ENCODE measurements at places on chromosomes 2 and 18.

GRCh38 chr2:227205701-227206100 is 41.3 kb downstream of the COL4A3 start:
- no peak for DNase-seq

- no peak for DNase-seq
These were observed 96.8 kb upstream of the CRACDL start for GRCh38 chr2:99032786-99033185.

DNA sequence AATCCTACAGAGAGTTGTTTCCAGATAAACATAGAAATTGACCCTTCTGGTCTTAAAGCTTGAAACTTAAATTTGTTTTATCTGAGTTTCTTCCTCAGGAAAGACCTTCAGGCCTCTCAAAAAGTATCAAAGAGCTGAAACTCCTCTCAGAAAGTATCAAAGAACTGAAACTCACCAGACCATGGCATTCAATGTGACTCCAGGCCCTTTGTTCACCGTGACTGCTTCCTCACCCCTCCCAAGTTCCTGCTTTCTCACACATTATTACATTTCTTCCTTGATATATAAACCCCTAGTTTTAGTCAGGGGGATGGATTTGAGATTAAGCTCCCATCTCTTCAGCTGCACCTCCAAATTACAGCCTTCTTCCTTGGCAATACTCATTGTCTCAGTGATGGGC is 6.0 kb downstream of the ANKMY1 start:
- no peak for DNase-seq

DNA sequence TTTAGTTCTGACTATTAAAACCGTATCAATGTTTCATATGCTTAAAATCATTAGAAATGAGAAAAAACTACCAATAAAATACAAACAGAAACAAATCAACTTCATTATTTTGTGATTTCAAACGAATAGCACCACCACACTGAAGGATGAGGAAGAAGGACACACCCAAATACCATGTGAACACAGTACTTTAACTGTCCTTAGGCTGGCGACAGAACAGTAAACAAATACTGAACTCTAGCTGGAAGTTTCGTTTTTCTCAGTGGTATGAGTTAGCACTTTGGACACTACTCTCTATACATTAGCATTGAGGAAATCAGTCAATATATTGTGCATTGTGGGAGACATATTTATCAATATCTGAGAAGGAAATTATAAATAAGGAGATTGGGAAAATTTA is 202.4 kb upstream of the AGAP1 start:
- no peak for DNase-seq

GRCh38 chr18:11104307-11104706 is 45.1 kb downstream of the PIEZO2 start:
- no peak for DNase-seq

- DNase-seq, result no peak
These were observed 377.5 kb downstream of the EIPR1 start for GRCh38 chr2:3000125-3000524.

DNA sequence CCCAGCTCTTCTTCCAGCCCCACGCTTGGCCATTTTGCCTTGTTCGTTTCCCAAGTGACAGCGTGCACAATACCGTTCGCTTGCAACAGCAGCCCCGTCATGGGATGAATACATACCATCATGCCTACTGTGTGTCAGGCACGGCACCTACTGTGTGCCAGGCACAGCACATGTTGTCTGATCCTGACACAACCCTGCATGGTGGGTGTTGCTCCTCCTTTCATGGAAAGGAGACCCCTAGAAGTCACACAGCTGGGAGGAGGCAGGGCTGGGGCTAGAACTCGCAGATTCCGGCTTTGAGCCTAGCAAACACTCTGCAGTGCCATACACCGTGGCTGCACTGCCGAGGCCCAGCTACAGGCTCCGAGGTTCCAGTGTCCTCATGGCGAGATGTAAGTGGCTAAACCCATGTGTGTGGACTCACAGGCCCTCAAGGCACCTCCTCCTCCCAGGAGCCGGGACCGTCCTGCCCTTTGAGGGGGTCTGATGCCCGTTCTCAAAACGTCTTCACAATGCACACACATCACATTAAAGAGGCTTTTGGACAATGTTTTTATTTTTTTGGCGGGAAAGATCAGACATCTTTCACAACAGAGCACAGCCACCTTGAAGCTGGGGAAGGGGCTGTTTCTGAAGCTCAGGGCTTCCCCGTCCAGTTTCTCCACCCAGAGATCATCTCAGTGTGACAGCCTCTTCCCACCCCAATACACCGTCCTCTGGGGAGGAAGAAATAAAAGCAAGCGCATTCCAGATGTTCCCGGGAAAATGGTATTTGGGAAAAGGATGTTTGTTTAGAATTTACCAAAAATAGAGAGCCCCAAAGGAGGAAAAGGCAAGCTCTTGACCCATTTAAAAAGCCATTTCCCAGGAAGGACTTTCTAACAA is 64.9 kb downstream of the HS1BP3 start:
- DNase-seq, result no peak

DNA sequence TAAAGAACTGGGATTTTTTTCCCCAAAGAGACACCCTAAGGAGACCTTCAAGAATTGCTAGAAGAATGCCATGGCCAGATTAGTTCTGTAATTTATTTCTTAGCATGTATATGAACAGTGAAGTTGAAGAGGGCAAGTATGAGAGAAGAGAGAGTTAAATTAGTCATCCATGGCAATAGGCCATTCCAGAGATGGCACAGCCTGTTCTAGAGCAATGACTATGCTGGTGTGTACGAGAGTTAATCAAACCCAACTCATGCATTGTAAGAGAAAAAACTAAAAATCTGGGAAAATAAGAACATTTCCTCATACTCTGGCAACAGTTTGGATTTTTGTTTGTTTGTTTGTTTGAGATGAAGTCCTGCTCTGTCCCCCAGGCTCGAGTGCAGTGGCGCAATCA is 112.1 kb upstream of the PIK3C3 start:
- no peak for DNase-seq

GRCh38 chr2:98426771-98427170 is 17.9 kb upstream of the INPP4A start:
- DNase-seq, result no peak

DNA sequence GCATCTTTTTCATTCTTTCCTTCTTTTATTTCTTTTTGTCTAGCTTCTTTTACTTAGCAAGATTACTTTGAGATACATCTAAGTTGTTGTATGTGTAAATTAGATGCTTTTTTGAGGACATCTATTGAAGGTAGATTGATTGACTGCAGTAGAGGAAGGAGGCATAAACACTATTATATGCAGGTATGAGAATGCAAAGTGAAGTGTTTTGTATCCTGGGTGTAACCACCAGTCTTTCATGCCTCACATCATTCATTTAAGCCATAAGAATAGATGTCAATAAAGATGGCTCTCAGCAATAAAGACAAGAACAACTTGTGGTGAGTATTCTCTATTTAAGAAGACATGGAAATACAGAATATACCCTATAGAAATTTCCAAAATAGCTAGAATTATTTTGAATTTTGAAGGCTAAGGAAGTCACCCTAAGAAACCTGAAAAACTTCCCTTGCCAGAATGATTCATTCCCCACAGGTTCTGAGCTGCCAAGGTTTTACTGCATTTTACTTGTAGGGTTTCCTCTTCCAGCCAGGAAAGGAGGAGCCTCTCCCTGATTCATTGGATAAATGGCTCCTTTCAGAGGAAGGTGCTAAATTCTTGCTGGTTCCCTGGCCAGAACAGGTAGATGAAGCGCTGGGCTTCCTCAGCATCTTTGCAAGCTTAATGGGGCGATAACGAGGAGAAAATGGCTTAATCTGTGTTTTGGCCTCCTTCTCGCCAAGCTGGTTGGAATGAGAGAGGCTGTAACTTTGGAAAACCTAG is 279.8 kb upstream of the SLC14A2 start:
- DNase-seq, result no peak

- no peak for DNase-seq
These were observed 950 bp downstream of the KLHL30 start for GRCh38 chr2:238139196-238140039.

DNA sequence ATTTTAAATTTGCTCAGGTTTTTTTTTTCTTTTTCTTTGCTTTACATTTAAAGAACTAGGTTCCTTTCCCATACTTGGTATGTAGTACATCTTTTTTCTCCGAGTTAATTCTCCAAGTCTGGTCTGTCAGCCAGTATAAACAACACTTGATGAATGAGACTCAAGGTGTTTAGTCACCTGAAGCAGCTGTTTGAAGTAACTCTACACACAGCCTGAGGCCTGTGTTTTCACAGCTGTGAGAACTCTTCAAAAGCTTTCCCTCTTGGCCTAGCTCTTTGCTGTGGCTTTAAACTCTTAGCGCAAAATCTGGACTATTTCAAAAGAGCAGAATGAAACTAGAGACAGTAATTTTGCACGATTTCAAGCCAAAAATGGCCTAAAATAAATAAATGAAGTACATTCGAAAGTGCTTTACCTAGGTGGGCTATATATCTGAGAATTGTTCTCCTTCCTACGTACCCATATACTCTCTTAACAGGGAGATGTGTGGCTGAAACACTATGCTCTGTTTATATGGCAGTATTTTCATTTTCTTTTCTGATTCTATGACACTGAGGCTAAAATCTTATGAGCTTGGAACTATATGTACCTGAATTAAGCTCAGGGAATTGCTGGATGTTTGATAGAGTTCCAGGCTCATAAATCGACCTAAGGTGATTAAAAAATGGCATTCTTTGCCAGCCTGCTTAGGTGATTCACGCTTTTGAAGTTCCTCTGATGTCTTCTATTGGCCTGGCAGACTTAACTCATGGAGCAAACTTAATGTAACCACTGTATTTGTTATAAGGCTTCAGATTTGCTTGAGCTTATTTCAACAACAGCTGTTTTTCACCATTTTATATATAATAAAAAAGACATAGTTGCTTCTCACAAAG is 1044.1 kb upstream of the ZEB2 start:
- no peak for DNase-seq

DNA sequence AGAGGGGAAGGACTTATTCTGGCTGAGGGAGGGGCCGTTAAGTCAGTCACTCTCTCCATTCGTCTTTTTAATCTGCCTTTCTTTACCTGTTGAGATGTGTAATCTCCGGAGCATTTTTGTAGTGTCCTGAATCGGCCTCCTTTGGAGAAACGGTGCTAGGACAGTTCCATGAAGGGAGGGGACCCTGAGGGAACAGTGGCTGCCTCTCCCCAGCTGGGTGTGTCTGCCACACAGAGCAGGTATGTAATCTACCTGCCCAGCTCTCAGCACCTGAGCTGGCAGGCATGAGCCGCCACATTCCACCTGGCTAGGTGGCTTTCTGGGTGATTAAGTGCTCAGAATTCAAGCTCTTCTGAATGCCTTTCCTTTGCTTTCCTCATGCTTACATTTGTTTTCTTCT is 131.2 kb downstream of the WDSUB1 start:
- DNase-seq, result no peak

DNA sequence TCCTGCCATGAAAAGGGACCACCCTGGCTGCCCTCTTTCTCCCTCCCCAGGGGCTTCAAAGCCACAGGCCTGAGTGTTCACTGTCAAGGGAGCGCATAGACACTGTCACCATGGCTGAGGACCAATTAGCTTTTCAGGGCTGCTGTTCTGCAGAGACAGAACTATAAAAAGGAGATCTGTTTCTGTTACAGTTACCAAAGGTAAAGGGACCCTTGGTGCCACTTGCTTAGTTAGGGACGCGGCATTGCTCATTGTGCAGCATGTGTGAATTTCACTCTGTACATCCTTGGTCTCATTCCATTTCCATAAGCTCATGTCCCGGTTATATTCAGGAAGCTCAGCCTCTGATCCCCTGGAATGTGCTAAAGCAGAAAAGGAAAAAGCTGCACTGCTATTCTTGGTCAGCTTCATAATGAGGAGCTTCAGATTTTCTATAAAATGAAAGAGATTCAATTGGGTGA is 55.5 kb upstream of the RNF152 start:
- DNase-seq, result no peak

GRCh38 chr2:206804326-206804725 is 38.9 kb downstream of the FASTKD2 start:
- DNase-seq, result no peak

DNA sequence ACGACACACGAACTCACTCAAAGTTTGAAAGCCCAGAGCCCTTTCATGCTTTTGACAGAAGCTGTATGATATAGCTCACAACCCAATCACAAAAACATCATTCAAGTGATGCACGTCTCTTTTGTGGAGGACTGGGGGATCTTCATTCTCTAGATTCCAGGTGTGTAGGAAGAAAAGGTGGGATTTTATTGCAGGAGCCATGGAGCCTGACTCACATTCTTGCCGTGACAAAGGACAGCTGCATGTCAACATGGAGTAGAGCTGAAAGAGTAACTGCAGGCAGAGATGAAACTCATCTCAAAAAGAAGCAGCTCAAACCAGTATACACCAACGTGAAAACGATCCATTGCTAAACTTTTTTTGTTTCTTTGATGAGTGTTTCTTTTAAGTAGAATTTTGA is 50.9 kb upstream of the PDE1A start:
- no peak for DNase-seq

- no peak for DNase-seq
These were observed 40.0 kb downstream of the ETAA1 start for GRCh38 chr2:67437114-67437513.

- DNase-seq, result no peak
These were observed 46.1 kb downstream of the CFAP36 start for GRCh38 chr2:55565613-55566012.

GRCh38 chr2:71800851-71801250 is 346.8 kb downstream of the CYP26B1 start:
- no peak for DNase-seq

- DNase-seq, result no peak
These were observed 688 bp downstream of the CDH20 start for GRCh38 chr18:61333746-61334490.

- DNase-seq, result no peak
These were observed 33.1 kb downstream of the LHCGR start for GRCh38 chr2:48722391-48722790.

GRCh38 chr2:14082640-14083039 is 549.9 kb upstream of the LRATD1 start:
- DNase-seq, result no peak

DNA sequence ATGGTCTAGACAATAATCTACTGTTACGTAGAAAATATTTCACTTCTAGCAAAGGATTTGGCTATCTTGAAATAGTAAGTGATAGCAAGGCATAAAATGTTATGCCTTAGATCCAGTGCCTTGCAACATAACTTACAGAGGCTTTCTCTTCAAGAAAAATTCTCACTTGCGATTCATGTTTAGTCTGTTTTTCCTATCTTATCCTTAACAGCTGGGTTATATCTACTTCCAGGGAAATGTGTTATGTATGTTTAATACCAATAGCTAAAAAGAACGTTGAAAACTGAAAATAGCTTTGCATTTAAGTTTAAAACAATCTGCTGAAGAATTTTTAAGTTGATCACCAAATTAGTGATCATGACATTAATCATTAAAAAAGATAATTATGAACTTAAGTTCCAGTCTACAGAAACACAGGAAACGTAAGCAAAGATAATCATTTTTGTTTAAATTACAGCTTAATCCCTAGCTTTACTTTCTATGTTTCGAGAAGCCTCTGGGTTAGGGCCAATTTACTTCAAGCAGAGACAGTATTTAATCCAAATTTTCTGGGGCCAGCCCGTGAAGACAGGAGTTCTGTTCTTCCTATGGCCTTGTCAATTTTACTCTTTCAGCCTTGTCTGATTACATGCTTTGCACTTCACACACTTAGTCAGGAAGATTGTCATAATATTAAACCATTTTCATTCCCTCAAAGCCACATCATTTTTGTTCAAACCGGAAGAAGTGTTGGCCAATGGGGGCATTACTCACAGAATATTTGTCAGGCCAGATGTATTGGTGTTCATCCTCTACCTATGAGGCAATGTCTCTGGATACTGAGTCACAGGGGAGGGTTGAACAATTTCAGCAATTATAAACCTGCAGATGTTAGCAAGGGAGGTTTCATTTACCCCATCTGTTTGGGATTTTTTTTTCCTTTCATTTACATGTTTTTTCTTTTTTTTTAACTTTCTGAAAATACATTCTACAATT is 1132.9 kb upstream of the ZEB2 start:
- peak; percentile 84 for DNase-seq
